CD4-positive, alpha-beta memory T cell (primary cell): ENCODE measurements at places on chromosomes 2 and 18.

DNA sequence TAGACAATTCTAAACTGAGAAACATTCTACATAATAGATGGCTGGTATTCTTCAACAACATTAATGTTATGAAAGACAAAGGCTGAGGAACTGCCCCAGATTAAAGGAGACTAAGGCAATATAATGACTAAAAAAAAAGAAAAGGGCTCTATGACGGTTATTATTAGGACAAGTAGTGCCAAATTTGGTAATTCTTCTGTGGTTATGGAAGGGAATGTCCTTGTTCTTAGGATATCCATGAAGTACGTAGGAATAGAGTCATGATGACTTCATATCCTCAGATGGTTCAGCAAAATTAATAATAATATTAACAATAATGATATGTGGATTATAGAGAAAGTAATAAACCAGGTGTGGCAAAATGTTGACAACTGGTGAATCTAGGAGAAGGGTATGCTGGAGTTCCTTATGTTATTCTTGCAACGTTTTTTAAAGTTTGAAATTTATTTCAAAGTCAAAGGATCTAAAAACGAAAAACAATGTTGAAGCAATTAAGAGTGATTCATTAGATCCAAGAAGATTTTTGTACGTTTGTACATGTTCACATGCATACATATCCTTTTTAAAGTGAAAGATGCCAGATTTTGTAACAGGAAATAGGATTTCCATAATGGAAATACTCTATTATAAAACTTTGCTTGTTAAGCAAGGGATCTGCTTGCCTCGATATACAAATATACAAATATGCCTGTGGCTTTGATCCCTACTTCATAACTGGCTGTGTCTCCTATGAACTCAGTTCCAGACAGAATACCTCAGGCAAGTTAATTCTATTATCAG, 27.7 kb upstream of the STRN start:
- no peak for DNase-seq

- DNase-seq = no peak
These were observed 54.8 kb downstream of the NBAS start for GRCh38 chr2:15506229-15506819.

- no peak for DNase-seq
These were observed 3.2 kb upstream of the RAB17 start for GRCh38 chr2:237593596-237594320.

GRCh38 chr18:34710934-34711333, 836 bp downstream of the DTNA start:
- no peak for DNase-seq

DNA sequence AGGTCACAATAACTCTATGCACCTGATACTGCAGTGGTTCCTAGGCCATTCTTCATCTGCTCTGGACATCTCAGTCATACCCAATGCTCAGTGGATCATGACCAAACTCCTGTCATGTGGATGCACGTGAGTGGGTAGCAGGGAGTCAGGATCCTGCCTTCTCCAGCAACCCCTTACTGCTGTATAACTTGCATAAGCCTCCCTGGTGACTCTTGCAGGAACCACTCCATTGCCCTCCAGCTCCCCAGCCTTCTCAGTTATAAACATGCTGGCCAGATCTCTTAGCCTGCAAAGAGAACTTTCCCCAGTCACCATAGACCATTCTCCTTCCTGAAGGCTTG, 98.6 kb upstream of the ZNF397 start:
- no peak for DNase-seq

- DNase-seq = no peak
These were observed 35.8 kb upstream of the NOSTRIN start for GRCh38 chr2:168766600-168766999.

DNA sequence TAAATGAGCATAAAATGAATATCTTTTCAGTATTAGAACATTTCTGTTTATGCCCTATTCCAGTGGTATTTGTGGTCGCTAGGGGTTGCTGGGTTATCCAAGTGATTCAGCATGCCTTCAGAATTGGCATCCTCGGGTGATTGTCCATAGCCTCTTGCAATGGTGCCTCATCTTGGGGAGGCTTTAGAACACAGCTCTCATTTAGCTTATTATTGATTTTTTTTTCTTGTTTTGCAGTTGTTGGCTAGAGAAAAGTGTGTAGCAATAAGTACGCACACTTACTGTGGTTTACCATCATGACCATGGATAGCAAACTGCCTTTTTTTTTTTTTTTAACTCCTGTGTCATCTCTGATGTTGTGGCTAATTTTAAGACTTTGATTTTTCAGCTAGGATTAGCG, 33.6 kb downstream of the PLEKHA3 start:
- no peak for DNase-seq

- no peak for DNase-seq
These were observed 270.7 kb upstream of the HNMT start for GRCh38 chr2:137693534-137693933.

DNA sequence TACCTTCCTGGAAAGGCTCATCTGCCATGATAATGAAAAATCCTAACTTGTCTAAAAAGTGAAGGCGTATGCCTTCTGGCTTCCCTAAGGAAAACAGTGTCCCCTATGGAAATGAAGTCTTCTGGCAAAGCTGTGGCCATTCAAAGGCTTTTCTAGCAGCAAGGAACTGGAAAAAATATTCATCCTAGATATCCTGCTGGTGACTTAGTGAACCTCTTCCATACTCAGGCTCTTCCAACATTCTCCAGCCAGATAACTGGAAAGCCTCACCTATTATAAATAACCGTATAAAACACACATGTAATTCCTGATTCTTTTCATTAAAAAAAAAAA, 84.7 kb downstream of the RBMS1 start:
- DNase-seq = no peak

GRCh38 chr2:218569038-218569431, 396 bp downstream of the CNOT9 start:
- peak; percentile 65 for DNase-seq

DNA sequence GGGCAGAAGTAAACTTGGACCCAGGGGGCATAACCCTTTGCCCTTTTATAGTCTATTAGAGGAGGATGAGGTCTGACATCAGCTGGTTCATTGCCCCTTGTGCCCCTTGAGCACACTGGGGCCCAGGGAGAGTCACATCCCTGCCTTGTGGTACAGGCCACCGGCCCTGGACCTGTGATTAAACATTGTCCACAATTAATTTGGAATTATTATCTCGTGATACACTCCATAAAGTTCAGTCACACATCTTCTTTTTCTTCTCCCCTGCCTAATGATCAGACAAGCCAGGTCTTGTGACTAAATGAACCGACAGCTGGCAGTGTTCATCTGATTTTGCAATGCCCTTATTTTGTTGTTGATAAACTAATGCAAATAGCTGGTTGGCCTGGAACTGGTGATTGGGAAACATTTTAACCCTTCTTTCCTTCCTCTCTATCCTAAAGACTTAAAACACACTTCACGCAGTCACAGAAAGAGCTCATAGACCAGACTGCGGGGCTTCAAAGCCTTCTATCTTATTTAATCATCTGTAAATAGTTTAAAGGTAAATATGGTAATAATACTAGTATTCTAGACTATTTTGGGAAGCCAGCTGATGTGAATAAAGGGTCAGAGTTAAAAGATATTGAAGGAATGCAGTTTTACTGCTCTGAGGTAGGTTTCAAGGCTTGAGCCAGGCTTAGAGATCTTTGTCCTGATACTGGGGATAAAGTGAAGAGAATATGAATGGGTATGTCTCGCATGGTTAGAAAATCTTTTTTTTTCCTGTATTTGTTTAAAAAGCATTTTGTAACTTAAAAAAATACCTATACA, 13.4 kb downstream of the IL1R1 start:
- no peak for DNase-seq

DNA sequence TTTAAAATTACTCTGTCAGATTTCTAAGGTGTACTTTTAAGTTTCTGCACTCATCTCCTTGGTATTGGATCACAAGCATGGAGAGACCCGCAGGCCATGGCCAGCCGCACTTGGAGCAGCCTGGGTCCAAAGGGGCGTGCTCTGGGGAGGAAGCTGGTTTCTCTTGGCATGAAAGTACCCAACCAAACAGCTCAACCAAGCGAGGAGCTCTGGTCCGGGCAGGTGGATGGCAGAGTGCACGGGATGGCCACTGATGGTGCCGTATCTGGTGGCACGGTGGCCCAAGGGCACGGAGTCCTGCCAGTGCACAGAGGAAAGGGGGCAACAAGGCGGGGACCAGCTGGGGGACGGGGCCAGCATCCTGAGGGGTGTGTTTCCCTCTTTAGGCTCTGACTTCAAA, 32.2 kb upstream of the MCFD2 start:
- no peak for DNase-seq

DNA sequence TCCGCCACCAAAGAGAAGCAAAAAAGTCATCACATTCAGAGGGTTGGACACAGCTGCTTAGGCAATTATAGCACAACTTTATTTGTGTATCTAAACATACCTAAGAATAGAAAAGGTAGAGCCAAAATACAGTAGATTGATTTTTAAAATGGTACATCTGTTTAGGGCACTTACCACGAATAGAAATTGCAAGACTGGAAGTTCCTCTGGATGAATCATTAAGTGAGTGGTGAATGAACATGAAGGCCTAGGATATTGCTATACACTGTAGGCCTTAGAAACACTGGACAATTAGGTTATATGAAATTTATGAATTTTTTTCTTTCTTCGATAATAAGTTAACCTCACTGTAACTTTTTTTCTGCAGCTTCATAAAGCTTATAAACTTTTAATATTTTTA, 687.0 kb downstream of the BCL11A start:
- no peak for DNase-seq

DNA sequence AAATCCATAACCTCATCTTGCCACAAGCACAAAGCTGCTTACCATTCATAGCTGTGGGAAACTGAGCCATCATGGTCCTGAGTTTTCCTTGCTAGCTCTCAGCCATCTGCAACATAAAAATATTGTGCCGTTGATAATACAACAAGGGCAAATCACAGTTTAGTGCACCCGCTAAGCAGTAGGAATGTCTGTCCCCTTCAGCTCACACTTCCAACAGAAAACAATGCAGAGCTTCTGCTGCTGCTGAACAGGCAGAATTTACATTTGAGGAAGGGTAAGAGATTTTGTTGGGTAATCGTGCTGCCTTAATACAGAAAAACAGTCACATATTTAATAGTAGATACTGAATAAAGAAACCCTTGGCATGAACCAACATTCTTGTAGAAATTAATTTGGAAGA, 32.3 kb downstream of the ITSN2 start:
- no peak for DNase-seq

GRCh38 chr2:114569166-114569565, 126.7 kb downstream of the DPP10 start:
- DNase-seq = no peak

DNA sequence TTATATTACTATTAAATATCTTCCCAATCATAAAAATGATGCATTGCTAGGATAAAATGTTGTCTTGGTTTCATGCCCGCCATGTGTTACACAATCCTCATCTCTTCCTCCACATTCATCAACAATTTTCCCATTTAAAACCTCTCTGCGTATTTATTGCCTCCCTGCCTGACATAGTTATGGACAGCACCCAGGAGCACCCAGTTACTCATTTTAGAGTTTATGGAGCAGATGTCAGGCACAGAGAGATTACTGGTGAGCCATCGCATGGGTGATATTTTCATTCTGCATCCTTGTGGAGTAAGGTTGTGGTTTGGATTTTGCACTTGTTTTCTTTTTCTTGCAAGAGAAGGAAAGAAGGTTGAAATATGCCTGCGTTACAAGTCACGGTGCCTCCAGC, 116.7 kb upstream of the NPAS2 start:
- no peak for DNase-seq
